ENCODE measurements at places on chromosomes 16 and 17.

DNA sequence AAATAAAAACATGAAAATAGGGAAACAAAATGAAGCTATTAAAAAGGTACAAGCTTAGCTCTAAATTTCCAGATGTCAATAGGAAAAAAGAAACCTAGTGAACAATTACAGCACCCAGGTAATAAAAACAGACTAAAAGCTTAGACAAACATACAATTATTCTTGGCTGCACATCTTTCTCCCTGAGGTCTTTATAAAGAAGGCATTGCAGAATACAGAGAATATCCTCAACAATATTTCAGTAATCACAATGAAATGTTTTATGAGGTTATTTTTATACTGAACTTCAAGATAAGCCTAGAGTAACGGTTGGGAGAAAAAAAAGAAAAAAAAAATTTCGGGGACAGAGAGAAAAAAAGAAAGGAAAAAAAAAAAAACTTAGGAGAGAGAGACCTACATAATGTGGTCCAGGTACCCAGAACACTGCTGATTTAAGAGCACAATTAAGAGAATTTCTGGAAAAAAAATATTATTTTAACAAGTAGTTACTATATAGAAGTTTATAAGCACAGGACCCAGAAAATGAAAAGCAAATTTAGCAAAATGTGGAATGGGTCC is 26.5 kb downstream of the KANSL1 start:
- DNase-seq: no peak

DNA sequence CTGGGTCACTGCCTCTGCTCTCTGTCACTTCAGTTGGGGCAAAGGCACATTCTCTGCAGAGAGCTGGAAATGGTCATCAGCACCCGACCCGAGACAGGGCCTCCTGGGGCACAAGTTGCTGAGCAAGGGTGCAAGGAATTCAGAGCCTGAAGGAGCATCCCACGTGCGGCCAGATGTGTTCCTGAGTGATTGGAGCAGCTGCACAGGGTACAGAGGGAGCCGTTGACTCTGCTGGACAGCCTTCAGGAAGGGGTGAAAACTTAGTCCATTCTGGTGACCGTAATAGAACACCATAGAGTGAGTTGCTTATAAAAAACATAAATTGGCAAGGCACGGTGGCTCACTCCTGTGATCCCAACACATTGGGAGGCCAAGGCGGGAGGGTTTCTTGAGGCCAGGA is 106.8 kb downstream of the CCDC182 start:
- DNase-seq: no peak

GRCh38 chr17:2749784-2750181 is 331 bp upstream of the CCDC92B start:
- DNase-seq: peak; percentile 90

GRCh38 chr16:80082906-80083305 is 457.9 kb upstream of the DYNLRB2 start:
- DNase-seq: no peak

- DNase-seq: no peak
Measured at GRCh38 chr16:23712976-23713375, at the start of gene ERN2. ERN2 (minus strand) TSS chr16:23713222; CDS start chr16:23713187, 35 bp downstream.

DNA sequence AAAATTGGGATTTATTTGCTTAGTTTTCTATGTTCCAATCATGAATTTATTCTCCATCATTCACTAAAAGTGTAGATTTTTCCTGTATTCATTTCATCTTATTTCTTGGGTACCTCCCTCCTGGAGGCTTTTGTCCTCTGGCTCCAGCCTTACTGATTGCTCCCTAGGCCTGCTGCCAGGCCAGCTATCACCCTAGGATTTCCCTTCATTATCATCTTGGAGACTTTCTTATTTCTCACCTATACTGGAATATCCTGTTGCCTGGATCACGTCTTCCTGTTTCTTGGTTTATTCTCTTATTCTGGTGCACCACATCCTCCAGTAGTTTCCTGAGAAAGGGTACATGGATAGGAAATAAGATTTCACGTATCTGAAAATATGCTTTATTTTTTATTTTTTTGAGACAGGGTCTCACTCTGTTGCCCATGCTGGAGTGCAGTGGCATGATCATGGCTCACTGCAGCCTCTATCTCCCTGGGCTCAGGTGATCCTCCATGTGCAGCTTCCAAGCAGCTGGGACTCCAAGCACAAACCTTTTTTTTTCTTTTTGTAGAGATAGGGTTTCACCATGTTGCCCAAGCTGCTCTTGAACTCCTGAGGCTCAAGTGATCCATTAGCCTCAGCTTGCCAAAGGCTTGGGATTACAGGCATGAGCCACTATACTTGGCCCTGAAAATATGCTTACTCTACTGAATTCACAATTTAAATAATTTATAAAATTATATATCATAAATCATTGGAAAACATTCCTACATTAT is 13.3 kb upstream of the KPNB1 start:
- no peak for DNase-seq

DNA sequence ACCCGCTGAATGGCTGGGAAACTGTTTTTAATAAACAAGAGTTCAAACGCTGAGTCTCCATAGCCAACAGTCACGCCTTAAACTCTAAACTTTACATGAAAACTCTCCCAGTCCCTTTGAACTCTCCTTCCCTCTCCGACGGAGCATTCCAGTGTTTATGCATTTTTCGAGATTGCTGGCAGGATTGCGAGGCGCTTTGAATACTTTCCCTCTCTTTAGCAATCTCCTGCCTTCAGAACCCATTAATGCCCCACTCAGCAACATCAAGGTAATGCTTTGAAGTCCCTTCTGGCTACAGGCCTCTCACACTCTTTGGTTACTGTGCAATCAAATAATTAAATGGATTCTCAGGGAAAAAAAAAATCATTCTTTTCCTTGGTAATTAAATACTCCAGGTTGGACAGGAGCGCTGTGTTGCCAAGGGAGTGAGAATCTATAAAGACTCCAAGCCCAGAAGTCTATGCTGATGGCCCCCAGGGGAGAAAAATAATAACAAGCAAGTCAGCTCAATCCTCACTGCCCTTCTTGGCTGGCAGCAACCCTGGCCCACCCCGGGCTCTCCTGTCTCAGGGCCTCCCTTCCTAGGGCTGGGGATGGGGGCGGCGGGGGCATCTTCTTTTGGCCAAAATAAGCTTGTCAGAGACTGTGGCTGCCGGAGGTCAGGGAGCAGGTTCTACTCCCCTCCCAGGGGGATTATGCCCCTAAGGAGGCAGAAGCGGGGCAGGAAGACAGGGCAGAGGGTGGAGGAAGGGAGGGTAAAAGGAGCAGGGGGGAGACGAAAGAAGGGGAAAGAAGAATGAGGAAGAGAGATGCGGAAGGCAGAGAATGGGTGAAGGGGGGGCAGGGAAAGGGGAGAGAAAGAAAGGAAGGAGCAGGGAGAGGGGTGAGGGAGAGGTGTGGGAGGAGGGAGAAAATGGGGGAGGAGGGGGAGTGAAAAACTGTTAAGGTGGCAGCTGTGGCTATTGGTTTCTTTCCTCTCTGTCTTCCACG is 45.2 kb downstream of the AXIN2 start:
- no peak for DNase-seq

GRCh38 chr16:49055291-49055690 is 226.3 kb downstream of the CBLN1 start:
- DNase-seq: no peak

- no peak for DNase-seq
Measured at GRCh38 chr16:90027611-90028010, 8.4 kb upstream of the DBNDD1 start.

DNA sequence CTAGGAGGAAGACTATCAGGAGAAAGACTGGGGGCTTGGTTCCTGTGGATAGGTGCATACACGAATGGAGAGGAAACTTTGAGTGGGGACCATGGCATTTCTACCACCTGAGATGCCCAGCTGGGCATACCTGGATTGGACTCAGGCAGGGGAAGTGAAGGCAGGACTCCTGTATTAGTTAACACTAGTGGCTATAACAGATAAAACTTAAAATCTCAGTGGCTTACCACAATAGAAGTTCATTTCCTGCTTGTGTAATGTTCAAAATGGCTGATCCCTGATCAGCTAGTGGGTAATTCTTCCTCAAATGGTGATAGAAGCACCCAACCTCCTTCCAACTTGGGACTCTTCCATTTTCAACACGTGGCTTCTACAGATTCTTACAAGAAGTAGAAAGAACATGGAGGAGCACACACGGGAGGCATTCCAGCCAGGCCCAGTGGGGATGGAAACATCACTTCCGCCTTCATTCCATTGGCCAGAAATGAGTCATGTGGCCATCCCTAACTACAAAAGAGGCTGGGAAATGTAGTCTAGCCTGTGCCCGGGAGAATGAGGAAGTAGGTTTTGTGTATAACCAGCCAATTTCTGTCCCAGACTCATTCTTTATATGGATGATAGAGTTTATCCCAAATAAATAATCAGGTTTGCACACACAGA is 112.1 kb downstream of the UTP18 start:
- no peak for DNase-seq

GRCh38 chr17:74833501-74834377 is 25.9 kb downstream of the GRIN2C start:
- peak; percentile 89 for DNase-seq

- no peak for DNase-seq
Measured at GRCh38 chr17:50865868-50866260, 290 bp downstream of the TOB1 start.

DNA sequence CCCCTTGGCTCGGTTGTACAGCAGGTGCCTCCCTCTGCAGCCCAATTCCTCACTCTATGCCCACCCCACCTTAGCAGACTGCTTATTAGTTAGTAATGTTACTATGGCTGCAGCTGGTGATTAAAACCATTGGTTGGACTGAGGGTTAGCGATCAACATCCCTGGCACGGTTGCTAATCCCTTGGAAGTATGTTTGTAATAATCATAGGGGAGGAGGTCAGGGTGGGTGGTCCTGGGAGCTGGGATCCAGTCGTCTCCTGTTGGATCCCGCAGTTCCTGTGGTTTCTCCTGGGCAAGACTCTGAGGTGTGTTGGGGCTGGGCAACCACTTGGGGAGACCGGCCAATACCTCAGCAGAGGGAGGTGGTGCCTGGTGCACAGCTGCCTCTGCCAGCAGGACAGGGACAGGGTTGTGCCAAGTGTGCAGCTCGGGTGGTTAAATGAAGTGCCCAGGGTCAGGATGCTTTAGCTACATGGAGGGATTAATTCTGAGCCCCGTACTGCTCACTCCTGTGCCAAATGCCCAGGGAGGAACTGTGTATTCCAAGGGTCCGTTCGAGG is 38.0 kb downstream of the FZD2 start:
- DNase-seq: no peak

DNA sequence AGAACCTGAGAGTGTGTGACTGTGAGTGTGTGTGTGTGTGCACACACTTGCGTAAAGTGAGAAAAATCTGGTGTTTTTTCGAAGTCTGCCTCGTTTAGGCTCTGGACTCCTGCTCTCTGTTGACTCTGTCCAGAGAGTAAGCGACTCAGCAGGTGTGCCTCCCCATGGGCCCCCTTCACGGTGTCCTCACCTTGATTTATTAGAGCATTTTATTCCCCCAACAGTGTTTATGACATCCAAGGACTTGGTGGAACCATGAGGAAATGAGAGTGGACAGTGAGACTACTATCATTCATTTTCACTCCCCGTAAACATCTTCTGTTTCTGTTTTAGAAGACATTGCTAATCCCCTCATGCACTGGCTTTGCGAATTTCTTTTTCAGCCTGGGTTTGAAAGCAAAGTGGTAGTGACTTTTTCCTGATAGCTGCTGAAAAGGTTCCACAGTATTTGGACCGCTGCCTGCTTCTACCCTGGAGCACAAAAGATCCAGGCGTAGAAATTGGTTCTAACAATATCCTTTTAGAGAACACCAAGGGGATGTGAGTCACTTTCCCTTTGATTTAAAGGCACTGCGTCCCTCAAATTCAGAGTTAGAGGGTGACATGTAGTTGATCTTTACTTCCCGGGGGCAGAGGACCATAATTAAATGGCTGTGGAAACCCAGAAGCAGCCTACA is 218.2 kb downstream of the WWOX start:
- DNase-seq: no peak
